ENCODE measurements at places on chromosomes 13 and 19. TPM values are rescaled to one million over a fixed set of nuclear protein-coding genes. Genes with fewer than 3 reads are reported as not detected.

DNA sequence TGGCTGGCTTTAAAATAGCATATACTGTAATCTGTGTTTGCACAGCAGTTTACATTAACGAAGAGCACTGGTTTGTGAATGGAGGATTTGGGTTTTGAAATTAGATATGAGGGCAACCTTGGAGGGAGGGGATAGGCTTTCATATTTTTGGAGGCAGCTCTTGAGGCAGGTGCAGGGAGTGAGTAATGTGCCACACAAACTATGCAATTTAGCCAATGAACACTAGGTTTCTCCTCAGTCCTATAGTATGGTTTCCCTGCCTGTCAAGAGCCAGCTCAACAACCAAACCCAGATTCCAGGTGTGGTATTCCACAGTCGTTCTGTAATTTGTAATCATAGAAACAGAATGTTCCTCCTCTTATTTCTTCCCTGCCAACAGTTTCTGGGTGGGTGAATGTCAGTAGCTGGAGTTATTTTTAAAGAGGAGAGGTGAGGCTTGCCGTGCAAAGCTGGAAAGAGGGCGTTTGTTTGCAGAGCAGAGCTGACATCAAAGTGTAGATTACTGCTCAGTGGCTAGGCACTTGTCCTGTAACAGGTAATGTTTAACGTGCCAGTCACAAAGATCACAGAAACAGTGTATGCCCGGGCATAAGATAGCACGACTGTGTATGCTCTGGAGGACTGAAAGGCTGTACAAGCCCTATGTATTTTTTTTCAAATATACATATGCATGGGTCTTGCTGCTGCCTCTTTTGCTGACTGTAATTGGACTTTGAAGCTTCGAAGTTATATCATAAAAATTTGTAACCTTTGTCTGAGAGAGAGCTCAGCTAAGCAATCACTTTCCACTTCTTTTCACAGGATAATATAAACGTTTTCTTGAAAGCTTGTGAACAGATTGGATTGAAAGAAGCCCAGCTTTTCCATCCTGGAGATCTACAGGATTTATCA is 124.2 kb downstream of the LMO7 start:
- DNase-seq, result no peak

DNA sequence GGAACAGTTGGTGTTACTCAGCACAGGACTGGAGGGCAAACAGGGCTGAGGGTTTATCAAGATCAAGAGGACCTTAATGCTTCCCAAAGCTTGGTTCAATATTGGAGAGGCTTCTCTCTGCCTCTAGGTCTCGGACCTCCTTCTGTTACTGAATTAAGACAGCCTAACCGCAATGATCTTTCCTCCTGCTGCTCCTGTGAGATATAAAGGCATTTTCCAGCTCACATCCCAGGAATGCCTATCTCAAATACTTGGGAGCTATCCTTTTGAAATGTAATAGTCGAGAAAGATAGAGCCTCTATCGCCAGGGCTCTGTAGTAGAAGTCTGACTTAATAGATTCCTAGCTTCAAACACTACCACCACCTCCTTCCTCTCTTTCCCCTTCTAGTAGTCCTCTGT is 1475.0 kb downstream of the SLITRK1 start:
- no peak for DNase-seq

DNA sequence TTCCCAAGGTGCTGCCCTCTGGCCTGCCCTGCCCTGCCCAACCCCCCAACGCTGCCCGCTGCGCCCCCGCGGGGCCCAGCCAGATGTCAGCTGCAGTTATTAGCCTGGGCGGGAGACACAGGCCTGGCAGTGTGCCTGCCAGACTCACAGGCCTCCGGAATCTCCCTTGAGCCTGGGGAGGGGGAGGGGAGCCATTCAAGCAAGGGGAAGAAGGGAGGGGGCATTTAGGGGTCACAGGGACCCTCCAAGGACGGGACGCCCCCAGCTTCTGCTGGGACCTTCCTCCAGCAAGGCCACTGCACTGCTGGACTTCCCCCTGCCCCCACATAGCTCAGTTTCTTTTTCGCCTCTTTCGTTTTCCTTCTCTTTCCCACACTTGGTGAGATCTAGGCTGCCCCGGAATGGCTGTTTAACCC is 2.6 kb upstream of the JUNB start:
- no peak for DNase-seq

DNA sequence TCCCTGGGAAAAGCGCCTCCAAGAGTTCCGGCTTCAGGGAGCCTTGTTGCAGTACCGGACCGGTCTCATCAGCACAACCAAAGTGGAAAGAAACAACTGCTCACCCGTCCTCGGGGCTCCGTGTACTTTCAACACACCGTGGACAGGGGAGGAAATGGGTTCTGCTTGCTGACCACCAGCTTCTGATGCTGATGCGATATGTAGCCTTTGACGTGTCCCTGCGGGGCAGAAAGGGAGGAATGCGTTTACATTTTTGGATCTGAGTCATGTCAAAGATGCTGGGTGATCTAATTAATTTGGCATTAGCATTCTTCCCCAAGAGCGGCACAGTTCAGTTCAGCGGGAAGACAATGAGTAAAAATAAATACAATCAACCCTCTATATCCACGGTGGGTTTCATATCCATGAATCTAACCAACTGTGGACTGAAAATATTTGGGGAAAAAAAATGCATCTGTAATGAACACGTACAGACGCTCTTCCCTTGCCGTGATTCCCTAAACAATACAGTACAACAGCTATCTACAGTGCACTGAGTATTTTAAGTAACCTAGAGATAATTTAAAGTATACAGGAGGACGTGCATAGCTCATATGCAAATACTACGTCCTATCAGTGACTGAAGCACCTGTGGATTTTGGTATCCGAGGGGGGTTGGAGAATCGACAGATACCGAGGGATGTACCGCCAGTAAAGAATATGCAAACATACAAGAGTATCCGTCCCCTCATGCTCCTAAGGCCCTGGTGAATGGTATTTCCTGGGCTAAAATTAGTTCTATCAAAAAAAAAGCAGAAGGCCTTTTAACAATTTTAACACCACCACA is 19.8 kb downstream of the PROZ start:
- DNase-seq, result no peak

DNA sequence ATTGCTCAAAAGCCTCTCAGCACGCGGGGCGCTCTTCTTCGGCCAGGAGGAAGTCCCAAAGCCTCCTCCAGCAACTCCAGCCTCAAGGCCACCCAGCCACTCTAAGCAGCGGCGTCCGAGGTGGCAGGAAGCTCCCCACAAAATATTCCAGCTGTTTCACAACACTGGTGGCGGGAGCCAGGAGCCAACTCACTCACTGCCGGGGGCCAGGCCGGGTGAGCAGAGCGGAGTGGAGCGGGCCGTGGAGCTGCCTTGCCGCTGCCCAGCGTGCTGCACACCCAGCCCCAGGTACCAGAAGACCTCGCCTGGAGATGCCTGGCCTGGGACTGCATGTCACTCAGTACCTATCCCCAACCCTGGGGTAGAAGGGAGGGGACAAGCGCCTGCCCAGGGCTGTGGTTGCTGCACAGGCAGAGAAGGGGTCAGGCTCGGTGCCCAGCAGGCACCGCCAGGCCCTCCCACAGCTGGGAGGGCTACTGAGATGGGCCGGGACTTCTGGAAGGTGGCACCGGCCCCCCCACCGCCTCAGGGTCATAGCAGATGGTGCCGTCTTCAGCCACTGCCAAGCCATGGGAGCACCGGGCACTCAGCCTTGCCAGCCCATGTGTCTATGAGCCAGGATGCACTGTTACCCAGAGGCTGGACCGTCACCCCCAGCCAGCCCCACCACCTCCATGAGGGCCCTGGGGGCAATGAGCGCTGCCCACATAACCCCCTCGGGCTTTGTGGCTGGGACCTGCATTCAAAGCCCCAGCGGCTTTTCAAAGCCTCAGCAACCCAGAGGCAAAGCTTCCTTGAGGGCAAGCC is 59.2 kb downstream of the MLLT1 start:
- DNase-seq, result no peak

DNA sequence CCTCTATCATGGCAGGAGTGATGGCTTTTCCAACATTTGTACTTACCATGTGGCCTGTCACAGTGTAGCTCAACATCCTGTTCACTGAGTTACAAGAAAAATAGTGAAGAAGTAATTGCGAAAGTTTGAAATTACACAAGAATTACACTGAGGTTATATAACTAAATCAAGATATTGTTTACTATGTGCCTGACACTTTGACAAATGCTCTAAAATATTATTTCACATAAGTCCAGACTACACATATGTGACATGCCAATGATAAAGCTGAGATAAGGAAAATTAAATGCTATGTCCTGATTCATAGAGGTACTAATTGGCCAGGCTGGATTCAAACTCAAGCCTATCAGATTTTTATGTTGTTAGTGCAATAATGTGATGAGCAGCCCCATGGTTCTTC is 451.7 kb downstream of the PCDH9 start:
- no peak for DNase-seq

DNA sequence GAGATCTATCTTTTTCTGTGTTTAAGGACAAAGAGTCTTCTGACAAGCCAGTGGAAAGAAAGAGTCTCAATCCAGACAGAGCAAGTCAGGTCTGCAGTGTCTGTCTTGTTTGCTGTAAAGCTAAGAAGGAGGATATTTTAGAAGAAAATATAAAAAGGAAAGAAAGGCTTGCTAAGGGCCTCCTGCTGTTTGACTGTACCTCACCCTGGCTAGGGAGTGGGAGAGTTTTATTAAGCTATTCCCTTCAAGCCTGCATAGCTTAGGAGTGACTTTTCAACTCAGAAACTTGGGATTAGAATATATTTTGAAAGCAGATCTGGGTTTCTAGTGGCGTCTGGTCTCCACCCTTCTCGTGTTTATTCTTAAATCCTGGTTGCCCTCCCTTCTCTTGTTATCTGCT is 460.0 kb downstream of the COG6 start:
- no peak for DNase-seq

DNA sequence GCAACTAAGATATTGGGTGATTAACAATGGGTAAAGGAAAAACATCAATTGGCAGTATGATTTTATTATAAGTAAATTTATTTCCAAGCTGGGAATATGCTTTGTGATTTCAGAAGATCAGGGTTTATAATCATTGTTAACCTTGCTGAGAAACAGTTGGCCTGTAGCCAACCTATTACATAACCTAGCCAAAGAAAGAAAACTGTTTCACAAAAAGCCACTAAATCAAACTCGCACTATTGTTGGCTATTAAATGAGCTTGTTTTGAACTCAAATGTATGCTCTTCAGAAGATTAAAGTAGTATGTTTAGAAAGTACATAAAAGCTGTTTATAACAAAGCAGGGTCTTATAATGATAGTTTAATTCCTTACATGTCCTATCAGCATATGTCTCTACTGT is 151.7 kb downstream of the LHFPL6 start:
- DNase-seq, result no peak

GRCh38 chr13:59653916-59654315 is 509.8 kb downstream of the DIAPH3 start:
- no peak for DNase-seq

- DNase-seq, result no peak
These were observed 1533.3 kb upstream of the SPRY2 start for GRCh38 chr13:81874253-81874652.

DNA sequence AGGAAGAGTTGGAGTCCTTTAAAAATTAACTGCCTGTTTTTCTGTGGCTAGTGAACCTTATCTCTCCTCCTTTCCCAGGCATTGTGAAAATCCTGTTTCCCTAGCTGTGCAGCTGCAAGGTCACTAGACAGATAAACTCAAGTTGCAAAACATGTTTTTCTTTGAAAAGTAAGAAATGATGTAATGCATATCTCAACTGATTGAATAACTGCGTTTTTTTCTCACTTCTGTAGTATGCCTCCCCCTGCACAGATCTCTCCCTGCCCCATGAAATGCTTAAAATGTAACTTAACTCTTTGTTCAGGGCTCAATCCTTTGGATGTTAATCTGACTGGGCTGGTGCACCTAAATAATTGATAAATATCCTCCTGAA is 27.7 kb upstream of the CYSLTR2 start:
- no peak for DNase-seq

GRCh38 chr13:54607421-54607820 is 1578.8 kb downstream of the OLFM4 start:
- no peak for DNase-seq

The TNFRSF19 gene
- 28.1 TPM for total RNA-seq

The KLK3 gene
- not detected for total RNA-seq

The LRG1 gene
- 0.51 TPM for total RNA-seq

The MED26 gene
- total RNA-seq, result 11.2 TPM

The LIM2 gene
- not detected for total RNA-seq

The PRODH2 gene
- 5.3 TPM for total RNA-seq

The KLK4 gene
- total RNA-seq, result not detected

The HCST gene
- total RNA-seq, result 1.6 TPM
